Lower lobe of right lung (tissue), 2 donors: ENCODE measurements at places on chromosomes 5 and 9.

DNA sequence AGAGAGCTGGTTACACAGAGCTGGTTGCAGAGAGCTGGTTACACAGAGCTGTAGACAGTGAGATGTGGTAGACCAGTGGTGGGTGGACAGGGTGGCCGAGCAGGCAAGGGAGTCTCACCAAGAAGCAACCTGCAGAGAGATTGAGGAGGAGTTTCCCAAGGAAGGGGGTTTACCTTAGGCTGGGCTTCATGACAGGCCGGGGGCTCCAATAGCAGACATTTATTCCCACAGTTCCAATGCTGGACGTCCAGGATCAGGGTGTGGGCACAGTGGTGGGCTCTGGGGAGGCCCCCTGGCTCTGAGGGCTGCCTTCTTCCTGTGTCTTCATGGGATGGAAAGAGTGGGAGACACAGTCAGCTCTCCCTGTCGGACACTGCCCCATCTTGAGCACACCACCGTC lies 386.9 kb upstream of the IRX4 start:
- no peak for DNase-seq
- peaks cover 6% of the 10 kb centered on the region for H3K27me3 ChIP-seq

- H3K27ac ChIP-seq, result no peak overlapping the region
- H3K27me3 ChIP-seq, result no peaks in the 10 kb centered on the region
- peak overlapping the region; percentile 77 for H3K4me3 ChIP-seq
- DNase-seq, result no peak
- H3K36me3 ChIP-seq, result peaks cover 9% of the 10 kb centered on the region
Observed at GRCh38 chr5:62413711-62414110, 1.1 kb downstream of the IPO11 start.

DNA sequence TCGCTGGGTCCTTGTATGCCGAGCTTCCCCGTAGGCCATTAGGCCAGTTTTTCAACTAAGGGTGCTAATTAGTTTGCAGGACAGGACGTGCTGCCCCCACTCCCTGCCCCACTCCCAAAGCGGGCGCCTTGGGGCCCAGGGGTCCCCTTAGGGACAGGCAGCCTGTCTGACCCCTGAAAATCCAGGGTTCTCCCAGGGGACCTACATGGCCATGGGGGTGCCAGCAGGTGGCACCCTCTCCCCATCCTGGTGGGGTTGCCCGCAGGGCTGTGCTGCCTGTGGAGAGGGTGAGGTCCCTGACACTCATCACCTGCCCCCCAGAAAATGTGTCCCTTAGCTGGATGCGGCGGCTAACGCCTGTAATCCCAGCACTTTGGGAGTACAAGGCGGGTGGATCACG lies 8.5 kb upstream of the CCDC187 start:
- H3K36me3 ChIP-seq, result no peaks in the 10 kb centered on the region
- no peak overlapping the region for H3K27ac ChIP-seq
- no peaks in the 10 kb centered on the region for H3K4me1 ChIP-seq

- H3K27ac ChIP-seq, result peak overlapping the region; percentile 57
- DNase-seq, result no peak
- H3K4me3 ChIP-seq, result no peak overlapping the region
- H3K27me3 ChIP-seq, result no peaks in the 10 kb centered on the region
- no peaks in the 10 kb centered on the region for H3K36me3 ChIP-seq
- peaks cover 13% of the 10 kb centered on the region for H3K4me1 ChIP-seq
Observed at GRCh38 chr5:122163121-122164069, 34.0 kb downstream of the ZNF474 start.

DNA sequence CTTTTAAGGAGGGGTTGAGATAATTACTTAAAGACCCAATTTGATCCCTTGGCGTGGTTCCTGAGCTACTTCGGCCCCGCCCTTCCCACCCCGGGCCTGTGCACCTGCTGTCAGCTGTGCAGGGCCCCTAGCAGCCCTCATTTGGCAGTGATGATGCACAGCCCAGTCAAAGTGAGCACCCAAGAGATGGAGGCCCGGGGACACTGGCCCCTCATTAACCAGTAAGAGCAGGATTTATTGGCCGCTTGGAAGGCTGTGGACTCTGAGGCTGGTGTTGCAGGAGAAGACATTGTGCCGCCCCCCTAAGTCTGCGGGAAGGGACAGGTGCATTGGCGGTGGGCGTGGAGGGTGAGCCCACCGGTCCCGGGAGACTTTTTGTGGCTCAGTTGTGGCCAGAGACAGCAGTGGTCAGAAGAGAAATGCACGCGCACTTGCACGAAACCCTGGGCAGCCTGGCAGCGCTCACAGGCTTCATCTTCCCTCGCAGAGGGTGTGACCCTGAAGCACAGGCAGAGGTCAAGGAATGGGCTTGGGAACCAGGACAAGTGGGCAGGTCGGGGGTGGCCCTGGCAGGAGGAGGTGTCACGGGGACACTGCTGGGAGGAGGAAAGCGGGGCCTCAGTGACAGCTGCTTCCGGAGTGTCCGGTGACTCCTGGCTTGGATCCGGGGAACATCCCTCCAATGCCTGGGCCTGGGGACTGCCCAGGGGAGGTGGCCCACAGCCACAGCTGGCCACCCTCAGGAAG lies 74.0 kb upstream of the RXRA start:
- DNase-seq, result no peak
- H3K27ac ChIP-seq, result no peak overlapping the region
- H3K36me3 ChIP-seq, result no peaks in the 10 kb centered on the region
- no peak overlapping the region for H3K4me3 ChIP-seq
- H3K4me1 ChIP-seq, result no peaks in the 10 kb centered on the region
- H3K27me3 ChIP-seq, result no peaks in the 10 kb centered on the region

- no peak overlapping the region for H3K4me3 ChIP-seq
- DNase-seq, result no peak
- no peaks in the 10 kb centered on the region for H3K4me1 ChIP-seq
- no peaks in the 10 kb centered on the region for H3K36me3 ChIP-seq
- no peaks in the 10 kb centered on the region for H3K27me3 ChIP-seq
- no peak overlapping the region for H3K27ac ChIP-seq
Observed at GRCh38 chr5:89313804-89314588, 431.0 kb upstream of the MEF2C start.

DNA sequence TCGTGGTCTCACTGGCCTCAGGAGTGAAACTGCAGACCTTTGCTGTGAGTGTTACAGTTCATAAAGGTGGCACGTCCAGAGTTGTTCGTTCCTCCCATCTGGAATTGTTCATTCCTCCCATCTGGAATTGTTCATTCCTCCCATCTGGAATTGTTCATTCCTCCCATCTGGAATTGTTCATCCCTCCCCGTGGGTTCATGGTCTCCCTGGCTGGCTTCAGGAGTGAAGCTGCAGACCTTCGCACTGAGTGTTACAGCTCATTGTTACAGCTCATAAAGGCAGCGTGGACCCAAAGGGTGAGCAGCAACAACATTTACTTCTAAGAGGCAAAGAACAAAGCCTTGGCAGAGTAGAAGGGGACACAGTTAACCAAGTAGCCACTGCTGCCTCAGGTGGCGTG lies 69.1 kb downstream of the GCNT1 start:
- no peaks in the 10 kb centered on the region for H3K36me3 ChIP-seq
- no peaks in the 10 kb centered on the region for H3K4me1 ChIP-seq
- H3K27ac ChIP-seq, result no peak overlapping the region
- H3K4me3 ChIP-seq, result no peak overlapping the region
- no peak for DNase-seq

- H3K36me3 ChIP-seq, result peaks cover 6% of the 10 kb centered on the region
- H3K27ac ChIP-seq, result no peak overlapping the region
- H3K4me3 ChIP-seq, result no peak overlapping the region
- no peak for DNase-seq
- peaks cover 74% of the 10 kb centered on the region for H3K4me1 ChIP-seq
- H3K27me3 ChIP-seq, result no peaks in the 10 kb centered on the region
Observed at GRCh38 chr9:134401391-134401790, 75.1 kb downstream of the RXRA start.

DNA sequence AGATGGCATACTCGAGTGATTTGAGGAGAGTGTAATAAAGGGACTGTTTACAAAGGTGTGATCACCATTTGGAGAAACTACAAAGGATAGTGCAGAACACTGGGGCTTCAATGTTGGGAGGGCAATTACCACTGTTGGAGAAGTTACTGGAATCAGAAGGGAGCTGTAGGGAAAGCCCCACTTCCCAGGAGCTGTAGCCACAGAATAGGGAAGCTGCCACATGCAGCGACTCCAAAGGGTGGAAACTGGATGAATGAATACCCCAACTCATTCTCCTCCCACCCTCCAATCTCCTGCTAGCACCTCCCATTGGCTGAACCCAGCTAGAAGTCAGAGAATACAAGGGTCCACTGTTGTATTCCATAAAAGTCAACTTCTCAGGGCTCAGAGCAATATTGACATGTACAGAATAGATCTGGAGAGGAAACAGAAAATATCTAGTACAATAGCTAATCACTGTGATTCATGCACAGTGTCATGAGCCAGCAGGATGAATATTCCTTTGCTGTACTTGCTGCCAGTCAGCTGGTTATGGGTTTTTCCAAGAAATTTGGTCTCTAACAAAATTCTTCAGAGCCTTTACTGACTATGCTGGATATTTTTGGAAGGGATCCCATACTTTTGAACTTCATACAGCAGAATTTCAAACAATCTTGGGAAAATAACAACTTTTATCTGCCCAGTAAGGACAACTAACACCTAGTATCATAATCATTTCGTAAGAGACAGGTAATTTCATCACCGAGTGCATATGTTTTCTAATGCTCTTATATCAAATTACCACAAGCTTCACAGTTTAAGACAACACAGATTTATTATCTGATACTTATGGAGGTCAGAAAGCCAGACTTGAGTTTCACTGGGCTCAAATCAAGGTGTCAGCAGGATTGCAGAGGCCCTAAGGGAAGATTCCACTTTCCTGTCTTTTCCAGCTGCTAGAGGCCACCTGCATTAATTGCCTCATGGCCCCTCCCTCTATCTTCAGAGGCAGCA lies 39.6 kb downstream of the PDCD1LG2 start:
- H3K36me3 ChIP-seq, result no peaks in the 10 kb centered on the region
- no peak overlapping the region for H3K4me3 ChIP-seq
- no peaks in the 10 kb centered on the region for H3K27me3 ChIP-seq
- no peak overlapping the region for H3K27ac ChIP-seq
- DNase-seq, result no peak
- H3K4me1 ChIP-seq, result no peaks in the 10 kb centered on the region

DNA sequence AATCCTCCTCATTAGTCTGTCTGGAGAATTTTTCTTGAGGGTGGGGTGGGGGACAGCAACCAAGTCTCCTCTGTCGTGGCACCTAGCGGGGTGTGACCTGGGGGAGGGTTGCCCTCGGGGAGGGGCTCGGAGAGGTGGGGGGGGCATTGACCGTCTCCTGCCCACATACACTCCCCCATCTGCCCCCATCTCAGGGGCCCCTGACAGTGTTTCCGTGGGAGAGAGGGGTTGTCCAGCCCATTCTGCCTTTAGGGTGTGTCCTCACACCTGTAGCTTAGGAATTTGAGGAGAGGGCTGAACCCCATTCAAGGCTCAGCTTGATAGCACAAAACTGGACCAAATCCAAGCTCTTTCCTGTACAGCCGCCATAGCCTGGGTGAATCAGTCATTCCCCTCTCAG lies 5.9 kb upstream of the CXXC5 start:
- H3K27me3 ChIP-seq, result no peaks in the 10 kb centered on the region
- no peak overlapping the region for H3K27ac ChIP-seq
- no peak overlapping the region for H3K4me3 ChIP-seq
- H3K36me3 ChIP-seq, result no peaks in the 10 kb centered on the region
- no peak for DNase-seq

- no peak overlapping the region for H3K27ac ChIP-seq
- no peaks in the 10 kb centered on the region for H3K4me1 ChIP-seq
- no peaks in the 10 kb centered on the region for H3K36me3 ChIP-seq
- H3K27me3 ChIP-seq, result no peaks in the 10 kb centered on the region
- DNase-seq, result peak; percentile 22
Observed at GRCh38 chr9:133643978-133644760, 8.0 kb downstream of the DBH start.

DNA sequence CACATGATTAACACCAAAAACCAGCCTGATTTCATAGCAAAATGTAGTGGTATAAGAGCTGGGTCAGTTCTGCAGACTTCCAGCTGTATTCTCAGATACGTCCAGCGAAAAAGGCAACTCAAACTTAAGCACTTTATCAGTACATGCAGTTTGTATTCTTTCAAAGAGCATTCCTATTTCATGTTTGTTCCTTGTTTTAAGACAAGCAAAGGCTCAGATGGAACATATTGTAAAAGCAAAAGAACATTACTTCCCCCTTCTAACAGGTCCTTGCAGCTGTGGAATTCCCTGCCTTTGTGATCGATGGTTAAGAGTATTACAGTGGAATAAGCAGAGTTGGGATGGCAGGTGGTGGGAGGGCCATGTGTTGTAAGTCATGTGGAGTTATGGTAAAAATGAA lies 86.3 kb upstream of the GRHPR start:
- no peaks in the 10 kb centered on the region for H3K4me1 ChIP-seq
- no peaks in the 10 kb centered on the region for H3K36me3 ChIP-seq
- no peak for DNase-seq
- no peak overlapping the region for H3K27ac ChIP-seq

DNA sequence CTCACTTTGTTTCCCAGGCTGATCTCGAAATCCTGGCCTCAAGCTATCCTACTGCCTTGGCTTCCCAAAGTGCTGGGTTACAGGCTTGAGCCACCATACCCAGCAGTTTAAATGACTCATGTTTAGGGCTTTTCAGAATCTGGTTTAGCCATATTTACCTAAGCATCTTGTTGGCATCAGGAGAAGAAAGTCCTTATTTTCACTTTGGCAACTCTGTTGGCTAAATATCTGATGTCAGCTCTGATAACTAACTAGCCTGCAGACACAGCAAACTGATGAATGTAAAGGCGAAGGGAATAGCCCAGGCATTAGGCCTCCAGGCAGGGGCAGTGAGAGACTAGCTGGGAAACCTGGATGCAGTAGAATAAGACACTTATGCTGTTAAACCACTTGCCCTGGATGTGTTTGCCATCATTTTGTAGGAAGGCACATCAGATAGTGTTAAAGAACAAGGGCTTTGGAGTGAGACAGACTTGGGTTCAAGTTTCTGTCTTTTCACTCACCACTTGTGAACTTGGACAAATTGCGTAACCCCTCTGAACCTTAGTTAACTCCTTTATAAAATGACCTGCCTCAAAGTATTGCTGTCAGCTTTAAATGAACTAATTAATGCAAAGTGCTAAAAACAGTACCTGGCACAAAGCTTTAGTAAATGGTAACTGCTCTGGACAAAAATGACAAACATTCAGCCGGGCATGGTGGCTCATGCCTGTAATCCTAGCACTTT lies 34.7 kb upstream of the GARNL3 start:
- no peaks in the 10 kb centered on the region for H3K27me3 ChIP-seq
- H3K4me3 ChIP-seq, result no peak overlapping the region
- H3K4me1 ChIP-seq, result peaks cover 8% of the 10 kb centered on the region
- H3K27ac ChIP-seq, result no peak overlapping the region

DNA sequence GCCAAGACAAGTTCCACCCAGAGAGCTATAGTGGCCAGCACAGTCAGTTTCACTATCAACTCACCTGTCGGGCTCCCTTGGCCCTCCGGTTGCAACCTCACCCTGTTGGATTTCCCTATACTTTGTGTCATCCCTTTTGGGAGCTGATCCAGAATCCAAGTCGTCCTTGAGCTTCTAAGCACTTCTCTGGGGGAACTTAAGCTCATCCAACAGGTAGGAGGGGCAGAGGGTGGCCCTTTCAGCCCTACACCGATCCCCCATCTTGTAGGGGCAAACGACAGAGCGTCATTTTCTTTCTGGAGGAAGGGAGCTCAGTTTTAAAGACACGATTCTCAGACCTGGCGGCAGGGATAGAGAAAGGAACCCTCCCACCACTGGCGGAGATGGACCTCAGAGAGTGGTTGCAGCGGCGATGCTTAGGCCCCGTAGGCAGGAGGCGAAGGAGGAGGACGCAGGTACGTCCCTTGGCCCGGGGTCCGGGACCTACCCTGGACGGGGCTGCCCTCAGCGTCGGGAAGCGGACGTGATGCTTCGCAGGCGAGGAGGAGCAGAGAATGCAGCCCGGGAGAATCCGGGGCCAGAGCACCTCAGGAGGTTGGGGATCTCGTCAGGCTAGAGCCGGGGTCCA lies 519 bp downstream of the ZER1 start:
- peak overlapping the region; percentile 94 for H3K27ac ChIP-seq
- H3K4me3 ChIP-seq, result peak overlapping the region; percentile 90
- DNase-seq, result no peak
- no peaks in the 10 kb centered on the region for H3K27me3 ChIP-seq
- peaks cover 24% of the 10 kb centered on the region for H3K4me1 ChIP-seq
